H9 (cell line): ENCODE measurements at places on chromosomes 7 and 10.
A peak's percentile ranks its signal among the peaks of the same experiment; 100 is the strongest.

GRCh38 chr10:95865814-95866466, 41.8 kb upstream of the CC2D2B start:
- no peak overlapping the region for H3K4me3 ChIP-seq
- no peak for DNase-seq
- no peaks in the 10 kb centered on the region for H3K36me3 ChIP-seq
- no peak overlapping the region for H3K27ac ChIP-seq
- H3K4me1 ChIP-seq, result no peaks in the 10 kb centered on the region

DNA sequence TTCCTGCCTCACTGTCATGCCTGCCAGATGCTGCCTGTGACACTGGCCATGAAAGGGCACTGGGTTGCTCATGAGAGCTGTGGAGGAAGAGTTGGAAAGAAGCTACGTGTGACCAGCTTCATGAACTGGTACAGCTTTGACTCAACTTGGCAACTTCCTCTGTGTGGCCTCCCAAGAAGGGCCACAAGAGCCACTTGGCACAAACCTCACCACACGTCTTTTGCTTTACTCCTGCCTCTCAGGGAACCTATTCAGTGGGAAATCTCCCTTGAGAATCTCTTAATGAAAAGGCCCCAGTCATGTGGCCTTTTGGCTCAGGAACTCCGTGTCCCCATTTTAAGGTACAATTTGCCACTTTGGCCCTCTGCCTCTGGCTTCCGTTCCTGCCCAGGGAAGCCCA, 54.5 kb downstream of the FRMD4A start:
- H3K4me1 ChIP-seq, result no peaks in the 10 kb centered on the region
- no peak for DNase-seq
- H3K27ac ChIP-seq, result no peak overlapping the region
- H3K4me3 ChIP-seq, result no peak overlapping the region
- no peaks in the 10 kb centered on the region for H3K36me3 ChIP-seq

DNA sequence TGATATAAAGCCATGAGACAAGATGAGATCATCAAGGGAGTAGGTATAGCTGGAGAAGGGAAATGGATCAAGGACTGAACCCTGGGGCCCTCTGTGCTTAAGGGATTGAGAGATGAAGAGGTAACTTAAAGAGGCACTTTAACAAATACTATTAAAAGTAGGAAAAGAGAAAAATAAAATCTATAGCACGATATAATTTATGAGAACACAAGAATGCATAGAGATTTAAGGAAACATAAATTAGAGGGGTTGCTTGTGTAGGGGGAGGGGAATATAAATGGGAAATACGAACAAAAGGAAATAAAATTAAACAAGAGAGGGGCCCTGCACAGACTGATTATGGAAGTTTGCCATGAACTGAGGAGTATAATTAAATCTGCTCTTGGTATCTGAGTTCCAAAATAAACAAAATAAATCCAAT, 15.6 kb upstream of the LRRC17 start:
- H3K36me3 ChIP-seq, result no peaks in the 10 kb centered on the region
- H3K4me1 ChIP-seq, result no peaks in the 10 kb centered on the region; the same call in 1 of the 2 replicates
- no peak overlapping the region for H3K4me3 ChIP-seq
- no peak overlapping the region for H3K27ac ChIP-seq
- DNase-seq, result no peak

- no peaks in the 10 kb centered on the region for H3K4me1 ChIP-seq
- no peak for DNase-seq
- no peak overlapping the region for H3K27ac ChIP-seq
- H3K36me3 ChIP-seq, result peaks cover 10% of the 10 kb centered on the region
Observed at GRCh38 chr10:61197057-61197456, 253.1 kb upstream of the RHOBTB1 start.

DNA sequence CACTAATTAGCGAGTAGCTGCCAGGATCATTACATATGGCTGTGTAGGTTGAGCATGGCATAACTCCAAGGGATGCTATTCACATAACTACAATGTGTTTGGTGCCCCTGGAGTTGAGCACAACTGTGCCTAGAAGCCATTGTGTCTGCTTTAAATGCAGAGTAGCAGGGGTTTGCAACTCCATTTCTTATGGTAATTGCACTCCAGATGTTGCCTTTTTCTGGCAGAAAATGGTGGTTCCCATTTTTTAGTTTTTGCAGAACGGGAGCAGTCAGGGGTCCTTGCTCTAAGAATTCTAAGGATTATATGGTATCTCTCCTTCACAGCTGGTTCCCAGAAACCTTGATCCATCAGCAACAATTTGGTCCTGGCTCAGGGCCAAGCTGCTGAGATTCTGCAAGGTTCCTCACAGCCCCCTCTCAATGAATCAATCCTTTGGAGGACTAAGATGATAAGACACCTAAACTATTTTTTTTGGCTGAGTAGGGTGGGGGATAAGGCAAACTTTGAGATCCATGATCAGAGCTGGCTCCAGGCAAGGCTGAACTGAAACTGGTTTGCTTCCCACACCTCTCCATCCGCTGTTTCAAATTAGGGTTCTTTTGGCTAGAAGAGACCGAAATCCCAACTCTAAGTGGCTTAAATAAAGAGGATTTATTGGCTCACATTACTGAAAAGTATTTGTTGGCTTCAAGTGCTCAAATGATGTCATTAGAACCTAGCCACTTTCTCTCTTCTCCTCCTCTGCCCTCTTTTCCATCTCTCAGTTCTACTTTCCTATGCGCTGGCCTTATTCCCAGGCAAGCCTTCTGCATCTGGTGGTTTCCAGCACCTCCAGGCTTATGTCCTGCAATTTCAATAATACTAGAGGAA, 97.5 kb upstream of the CCDC6 start:
- H3K4me3 ChIP-seq, result no peak overlapping the region
- peaks cover 9% of the 10 kb centered on the region for H3K36me3 ChIP-seq
- no peak overlapping the region for H3K27ac ChIP-seq

DNA sequence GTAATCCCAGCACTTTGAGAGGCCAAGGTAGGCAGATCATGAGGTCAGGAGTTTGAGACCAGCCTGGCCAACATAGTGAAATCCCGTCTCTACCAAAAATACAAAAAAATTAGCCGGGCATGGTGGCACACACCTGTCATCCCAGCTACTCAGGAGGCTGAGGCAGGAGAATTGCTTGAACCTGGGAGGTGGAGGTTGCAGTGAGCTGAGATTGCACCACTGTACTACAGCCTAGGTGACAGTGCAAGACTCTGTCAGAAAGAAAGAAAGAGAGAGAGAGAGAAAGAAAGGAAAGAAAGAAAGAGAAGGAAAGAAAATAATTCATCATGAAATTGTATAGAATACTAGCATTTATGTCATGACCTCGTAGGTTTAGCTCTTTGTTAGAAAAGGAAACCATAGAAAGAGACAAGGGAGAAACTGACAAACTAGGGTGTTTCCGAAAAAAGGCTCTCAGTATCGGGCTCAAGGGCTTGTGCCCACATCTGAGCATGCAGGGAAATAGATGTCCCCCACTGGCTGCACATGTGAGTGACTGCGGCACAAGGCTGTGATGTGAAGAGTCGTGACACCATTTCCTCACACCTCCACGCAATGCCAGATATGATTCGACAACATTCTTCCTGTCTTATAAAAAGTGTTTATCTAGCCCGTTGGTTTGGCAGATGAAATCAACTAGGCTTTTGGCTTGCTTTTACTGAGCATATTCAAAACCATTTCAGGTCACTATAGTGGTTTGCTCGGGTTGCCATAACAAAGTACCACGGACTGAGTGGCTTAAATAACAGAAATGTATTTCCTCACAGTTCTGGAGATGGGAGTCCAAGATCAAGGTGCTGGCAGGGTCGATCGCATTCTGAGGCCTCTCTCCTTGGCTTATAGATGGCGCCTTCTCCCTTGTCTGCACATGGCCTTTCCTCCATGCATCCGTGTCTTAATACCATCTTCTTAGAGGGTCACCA, 2.0 kb downstream of the SRGN start:
- no peak overlapping the region for H3K4me3 ChIP-seq
- DNase-seq, result no peak
- H3K4me1 ChIP-seq, result no peaks in the 10 kb centered on the region
- H3K27ac ChIP-seq, result no peak overlapping the region
- no peaks in the 10 kb centered on the region for H3K36me3 ChIP-seq

DNA sequence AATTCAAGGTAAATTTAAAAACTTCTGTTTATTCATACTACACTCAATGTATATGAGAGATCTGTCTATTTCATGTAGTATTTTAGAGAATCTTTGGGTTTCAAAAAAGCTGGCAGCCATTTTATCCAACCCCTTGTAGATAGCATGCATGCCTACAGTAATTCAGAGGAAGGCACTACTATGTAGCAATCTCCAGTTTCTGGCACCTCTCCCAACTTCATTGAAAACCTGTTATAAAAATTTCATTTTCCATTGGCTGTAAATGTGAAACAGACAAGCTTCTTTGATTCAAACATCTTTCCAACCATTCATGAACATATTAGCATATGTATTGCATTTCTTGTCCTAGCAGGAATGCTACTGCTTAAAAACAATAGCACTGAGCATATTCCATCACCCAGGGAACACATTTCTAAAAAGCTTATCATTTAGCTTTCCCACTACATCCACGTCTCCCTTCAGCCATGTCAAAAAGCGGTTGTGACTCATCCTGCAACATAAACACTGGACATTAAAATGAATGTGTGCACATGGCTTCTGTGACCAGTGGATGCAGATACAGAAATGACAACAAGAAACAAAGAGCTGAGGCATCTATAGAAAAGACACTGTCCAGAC, 330.4 kb upstream of the AOAH start:
- H3K36me3 ChIP-seq, result no peaks in the 10 kb centered on the region
- H3K4me3 ChIP-seq, result no peak overlapping the region
- no peak for DNase-seq
- no peaks in the 10 kb centered on the region for H3K27me3 ChIP-seq

DNA sequence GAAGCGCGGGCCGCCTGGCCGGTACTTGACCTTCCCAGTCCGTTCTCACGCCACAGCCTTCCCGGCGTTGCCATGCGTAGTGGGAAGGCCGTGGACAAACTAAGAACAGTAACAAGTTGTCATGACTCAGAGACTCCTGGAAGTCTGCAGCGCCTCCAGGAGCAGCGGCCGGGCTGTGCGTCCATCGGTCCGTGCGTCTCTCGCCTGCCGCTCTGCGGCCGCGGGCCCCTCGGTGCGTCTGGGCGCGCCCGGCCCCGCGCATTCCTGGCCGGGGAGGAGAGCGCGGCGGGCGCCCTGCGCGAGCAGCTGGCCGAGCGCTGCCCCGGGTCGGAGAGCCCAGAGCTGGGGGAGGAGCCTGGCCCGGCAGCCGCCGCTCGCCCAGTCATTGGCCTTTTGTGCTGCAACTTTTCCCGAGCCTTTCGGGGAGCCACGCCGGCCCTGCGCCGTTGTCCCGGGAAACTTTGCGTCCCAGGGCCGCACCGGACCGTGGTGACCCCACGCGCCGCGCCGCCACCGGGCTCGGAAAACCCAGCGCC, 123.7 kb downstream of the TACC2 start:
- H3K4me3 ChIP-seq, result peak overlapping the region; percentile 66
- no peaks in the 10 kb centered on the region for H3K4me1 ChIP-seq
- H3K36me3 ChIP-seq, result no peaks in the 10 kb centered on the region
- peaks cover 2% of the 10 kb centered on the region; the same call in 1 of the 2 replicates for H3K27me3 ChIP-seq

DNA sequence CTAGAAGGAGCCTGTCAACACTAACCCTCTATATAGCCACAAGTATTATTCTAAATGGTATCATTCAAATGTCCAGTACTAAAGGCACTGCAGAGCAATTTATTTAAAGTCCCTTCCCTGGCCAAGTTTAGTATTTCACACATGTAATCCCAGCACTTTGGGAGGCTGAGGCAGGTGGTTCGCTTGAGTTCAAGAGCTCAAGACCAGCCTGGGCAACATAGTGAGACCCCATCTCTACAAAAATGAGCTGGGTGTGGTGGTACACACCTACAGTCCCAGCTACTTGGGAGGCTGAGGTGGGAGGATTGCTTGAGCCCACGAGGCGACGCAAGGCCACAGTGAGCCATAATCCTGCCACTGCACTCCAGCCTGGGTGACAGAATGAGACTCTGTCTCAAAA, 3.6 kb downstream of the GNA12 start:
- H3K4me3 ChIP-seq, result no peak overlapping the region; the same call in 2 of the 3 replicates
- no peak for DNase-seq
- no peaks in the 10 kb centered on the region for H3K27me3 ChIP-seq
- peaks cover 52% of the 10 kb centered on the region for H3K36me3 ChIP-seq

- H3K4me3 ChIP-seq, result no peak overlapping the region
- H3K36me3 ChIP-seq, result peaks cover 8% of the 10 kb centered on the region; the same call in 1 of the 2 replicates
- H3K27me3 ChIP-seq, result no peaks in the 10 kb centered on the region
- DNase-seq, result peak; percentile 61
- peaks cover 6% of the 10 kb centered on the region; the same call in 1 of the 2 replicates for H3K4me1 ChIP-seq
- no peak overlapping the region for H3K27ac ChIP-seq
Observed at GRCh38 chr7:36765605-36766004, 41.3 kb upstream of the AOAH start.

GRCh38 chr7:122770686-122771335, 68.1 kb upstream of the RNF148 start:
- DNase-seq, result no peak
- H3K27ac ChIP-seq, result no peak overlapping the region
- peaks cover 2% of the 10 kb centered on the region; the same call in 1 of the 2 replicates for H3K4me1 ChIP-seq
- no peaks in the 10 kb centered on the region for H3K27me3 ChIP-seq
- H3K4me3 ChIP-seq, result no peak overlapping the region

DNA sequence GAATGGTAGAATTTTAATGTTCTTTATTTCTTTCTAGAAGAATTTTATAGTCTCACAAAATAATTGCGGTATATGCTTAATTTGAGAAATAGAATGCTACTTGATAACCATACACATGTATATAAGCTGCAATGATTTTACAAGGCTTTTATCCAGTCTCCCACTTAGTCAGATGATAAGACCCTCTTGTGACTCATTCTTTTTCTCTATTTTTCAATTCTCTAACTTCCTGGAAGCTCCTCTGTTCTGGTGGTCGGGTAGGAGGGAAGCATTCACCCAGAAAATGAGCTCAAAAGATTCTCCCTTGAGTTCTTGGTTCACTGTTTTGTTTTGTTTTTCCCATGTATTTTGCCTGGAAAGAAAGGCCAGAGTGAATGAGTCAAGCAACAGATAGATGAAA, 546.6 kb downstream of the INHBA start:
- no peaks in the 10 kb centered on the region for H3K36me3 ChIP-seq
- no peak for DNase-seq
- H3K27me3 ChIP-seq, result no peaks in the 10 kb centered on the region
- H3K4me3 ChIP-seq, result no peak overlapping the region
- H3K4me1 ChIP-seq, result no peaks in the 10 kb centered on the region

DNA sequence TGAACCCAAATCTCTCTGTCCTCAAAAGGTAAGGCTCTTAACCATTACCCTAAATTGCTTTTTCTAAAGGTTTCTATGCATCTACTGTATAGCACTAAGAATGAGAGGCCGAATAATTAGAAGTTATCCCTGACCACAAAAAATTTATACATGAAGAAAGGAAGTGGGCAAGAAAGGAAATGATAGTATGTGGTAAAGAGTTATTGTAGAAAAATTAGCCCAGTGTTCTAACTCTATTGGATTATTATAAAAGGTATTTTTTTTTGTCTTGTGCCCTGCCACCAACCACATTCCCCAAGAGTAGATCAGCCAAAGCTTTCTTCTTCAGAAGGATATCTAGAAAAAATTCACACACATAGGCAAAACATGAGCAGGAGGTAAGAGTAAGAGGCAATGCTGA, 45.4 kb downstream of the DKK1 start:
- H3K4me3 ChIP-seq, result no peak overlapping the region
- H3K36me3 ChIP-seq, result no peaks in the 10 kb centered on the region; the same call in 1 of the 2 replicates
- no peaks in the 10 kb centered on the region for H3K27me3 ChIP-seq
- no peaks in the 10 kb centered on the region for H3K4me1 ChIP-seq
